ENCODE measurements at places on chromosomes 12 and 14. TPM values are rescaled to one million over a fixed set of nuclear protein-coding genes. Genes with fewer than 3 reads are reported as not detected.

Gene HELB
- 4.5 TPM for total RNA-seq

Gene PLEKHD1
- 0.05 TPM for total RNA-seq

DNA sequence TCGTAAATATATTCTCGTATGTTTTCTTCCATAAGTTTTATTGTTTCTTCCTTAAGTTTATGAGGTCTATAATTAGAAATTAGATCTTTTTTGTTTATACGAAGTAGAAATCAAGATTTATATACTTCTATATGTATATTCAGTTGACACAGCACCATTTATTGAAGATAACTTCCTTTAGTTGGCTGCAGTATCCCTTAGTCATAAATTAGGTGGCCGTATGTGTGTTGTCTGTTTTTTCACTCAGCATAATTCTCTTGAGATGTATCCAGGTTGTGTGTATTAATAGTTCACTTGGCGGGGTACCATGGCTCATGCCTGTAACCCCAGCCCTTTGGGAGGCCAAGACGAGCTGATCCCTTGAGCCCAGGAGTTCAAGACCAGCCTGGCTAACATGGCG is 40.5 kb downstream of the CFAP54 start:
- no peaks in the 10 kb centered on the region for H3K4me1 ChIP-seq
- H3K27ac ChIP-seq, result no peak overlapping the region
- no peaks in the 10 kb centered on the region for H3K27me3 ChIP-seq
- DNase-seq, result no peak
- H3K4me3 ChIP-seq, result no peak overlapping the region
- no peaks in the 10 kb centered on the region for H3K36me3 ChIP-seq

DNA sequence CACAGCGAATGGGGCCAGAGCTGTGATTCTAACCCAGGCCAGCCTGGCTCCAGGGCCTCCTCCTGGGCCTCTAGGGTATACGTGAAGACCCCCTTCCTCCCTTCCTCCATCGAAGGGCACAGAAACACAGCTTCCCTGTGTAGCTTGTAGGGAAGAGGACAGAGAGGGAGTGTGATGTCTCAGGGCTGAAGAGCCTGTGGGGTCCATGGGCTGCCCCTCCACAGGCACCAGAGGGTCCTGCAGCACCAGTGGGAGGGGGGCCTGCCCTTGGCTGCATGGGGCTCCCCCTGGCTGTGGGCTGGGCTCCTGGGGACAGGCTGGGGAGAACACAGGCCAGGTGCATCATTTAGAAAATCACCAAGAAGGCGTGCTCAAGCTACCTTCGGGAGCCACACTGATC is 178.5 kb downstream of the CALM1 start:
- no peak for DNase-seq
- no peaks in the 10 kb centered on the region for H3K4me1 ChIP-seq
- no peak overlapping the region for H3K4me3 ChIP-seq
- no peaks in the 10 kb centered on the region for H3K36me3 ChIP-seq

GRCh38 chr12:65977384-65977783 is 153.1 kb downstream of the HMGA2 start:
- no peaks in the 10 kb centered on the region for H3K4me1 ChIP-seq
- no peaks in the 10 kb centered on the region for H3K36me3 ChIP-seq
- DNase-seq, result no peak
- no peak overlapping the region for H3K27ac ChIP-seq
- H3K27me3 ChIP-seq, result no peaks in the 10 kb centered on the region
- no peak overlapping the region for H3K4me3 ChIP-seq

DNA sequence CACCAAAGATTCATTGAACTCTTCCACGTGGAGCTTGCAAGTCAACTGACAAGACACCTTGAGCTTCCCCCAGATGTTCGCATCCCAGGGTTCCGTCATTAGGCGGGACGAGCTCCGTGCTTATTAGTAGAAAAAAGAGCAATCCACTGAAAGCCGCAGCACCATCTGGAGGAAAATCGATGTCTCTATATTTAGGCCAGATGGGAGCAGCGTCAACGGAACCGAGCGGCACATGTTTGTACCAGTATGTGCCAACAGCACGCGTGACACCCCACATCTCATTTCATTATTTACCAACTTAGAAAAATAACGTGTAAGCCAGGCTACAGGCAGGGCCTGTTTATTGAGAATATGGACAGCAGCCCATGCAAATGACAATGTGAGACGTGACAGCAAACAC is 45.8 kb upstream of the TMEM132D start:
- no peaks in the 10 kb centered on the region for H3K36me3 ChIP-seq
- no peaks in the 10 kb centered on the region for H3K27me3 ChIP-seq
- H3K4me3 ChIP-seq, result no peak overlapping the region
- H3K4me1 ChIP-seq, result no peaks in the 10 kb centered on the region
- no peak for DNase-seq

Gene KCNH3
- total RNA-seq, result 0.14 TPM

GRCh38 chr14:100712490-100712889 is 14.2 kb upstream of the DLK1 start:
- H3K4me1 ChIP-seq, result peaks cover 3% of the 10 kb centered on the region
- H3K27me3 ChIP-seq, result peaks cover 2% of the 10 kb centered on the region
- H3K36me3 ChIP-seq, result no peaks in the 10 kb centered on the region
- H3K4me3 ChIP-seq, result no peak overlapping the region
- DNase-seq, result no peak
- H3K27ac ChIP-seq, result no peak overlapping the region

Gene ANO4
- 41.3 TPM for total RNA-seq

Gene TDRD9
- not detected for total RNA-seq

Gene STXBP6
- 27.1 TPM for total RNA-seq

Gene BDKRB2
- total RNA-seq, result 0.89 TPM

- peak; percentile 46 for DNase-seq
- H3K27ac ChIP-seq, result peak overlapping the region; percentile 55
Measured at GRCh38 chr12:123971770-123972456, 718 bp downstream of the CCDC92 start.

DNA sequence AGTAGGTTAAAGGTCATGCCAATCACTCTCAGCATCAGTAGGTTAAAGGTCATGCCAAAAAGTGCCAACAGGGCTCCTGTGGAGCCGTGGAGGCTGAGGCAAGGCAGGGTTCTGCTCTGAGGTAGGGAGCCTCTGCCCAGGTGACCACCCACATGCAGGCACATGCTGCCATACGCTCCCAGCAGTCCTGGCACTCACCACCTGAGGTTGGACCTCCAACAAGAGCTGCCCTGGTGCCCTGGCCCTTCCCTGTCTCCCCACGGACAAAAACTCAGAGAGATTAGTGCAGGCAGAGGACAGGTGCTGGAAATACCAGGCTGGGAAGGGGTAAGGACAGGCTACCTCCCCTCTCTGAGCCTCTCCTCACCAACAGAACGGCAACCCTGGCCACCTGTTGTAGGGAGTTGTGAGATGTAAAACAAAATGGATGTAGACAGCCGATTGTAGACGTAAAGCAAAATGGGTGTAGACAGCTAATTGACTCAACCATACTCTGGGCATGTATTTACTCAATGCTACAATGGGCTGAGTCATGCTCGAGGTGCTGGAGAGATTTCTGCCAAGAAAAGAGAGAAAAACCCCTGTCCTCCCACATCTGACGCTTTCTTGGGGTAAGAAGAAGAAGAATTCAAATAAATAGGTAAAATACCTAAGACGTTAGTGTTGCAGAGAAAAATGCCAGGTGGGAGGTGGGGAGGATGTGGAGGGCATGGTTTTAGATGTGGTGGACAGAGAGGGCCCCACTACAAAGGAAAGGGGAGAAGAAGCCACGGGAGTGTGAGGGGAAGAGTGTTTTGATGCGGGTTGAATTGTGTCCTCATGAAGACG is 32.4 kb downstream of the LTBP2 start:
- peak overlapping the region; percentile 91 for H3K27ac ChIP-seq
- peaks cover 14% of the 10 kb centered on the region for H3K36me3 ChIP-seq
- peaks cover 41% of the 10 kb centered on the region for H3K4me1 ChIP-seq
- peak; percentile 94 for DNase-seq
- H3K27me3 ChIP-seq, result no peaks in the 10 kb centered on the region

GRCh38 chr14:86782092-86782580 is 1210.8 kb downstream of the GALC start:
- H3K27ac ChIP-seq, result no peak overlapping the region
- H3K36me3 ChIP-seq, result no peaks in the 10 kb centered on the region
- H3K4me1 ChIP-seq, result peaks cover 4% of the 10 kb centered on the region

GRCh38 chr14:91693346-91693745 is 38.5 kb downstream of the CATSPERB start:
- no peaks in the 10 kb centered on the region for H3K36me3 ChIP-seq
- no peak for DNase-seq
- no peak overlapping the region for H3K27ac ChIP-seq

Gene FAM90A1
- not detected for total RNA-seq

DNA sequence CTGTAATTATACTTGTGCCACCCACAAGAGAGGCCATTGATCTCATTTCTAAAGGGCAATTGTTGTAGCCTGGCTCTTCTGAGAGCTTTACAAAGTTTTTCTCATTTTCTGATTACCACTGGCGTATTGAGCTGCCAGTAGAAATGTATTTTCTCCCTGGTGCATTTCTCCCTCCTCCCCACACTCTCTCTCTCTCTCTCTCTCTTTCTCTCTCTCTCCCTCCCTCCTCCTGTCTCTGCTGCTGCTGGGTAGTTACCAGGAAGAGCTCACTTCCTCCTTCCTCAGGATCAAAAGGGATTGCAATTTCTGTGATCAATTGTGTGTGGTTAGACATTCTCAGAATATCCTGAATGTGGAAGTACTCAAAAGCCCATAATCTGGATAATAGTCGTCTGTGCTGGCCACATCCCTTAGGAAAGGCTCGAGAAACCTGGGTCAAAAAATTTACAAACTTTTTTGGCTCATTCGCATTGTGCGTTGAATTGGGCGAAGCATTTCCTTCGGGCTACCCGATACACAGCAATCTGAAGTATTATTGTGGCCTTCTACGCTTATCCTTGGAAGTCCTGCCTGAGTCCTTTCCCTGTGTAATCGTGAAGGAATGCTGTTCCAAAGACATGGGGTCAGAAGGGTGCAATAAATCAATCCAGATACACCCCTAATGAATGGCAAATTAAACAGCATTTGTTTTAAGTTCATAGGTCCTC is 254.8 kb downstream of the MSRB3 start:
- no peaks in the 10 kb centered on the region for H3K27me3 ChIP-seq
- H3K27ac ChIP-seq, result peak overlapping the region; percentile 97
- H3K4me3 ChIP-seq, result peak overlapping the region; percentile 12
- peak; percentile 83 for DNase-seq

Gene TEX52
- total RNA-seq, result not detected

Gene SLC8A3
- total RNA-seq, result 0.89 TPM

DNA sequence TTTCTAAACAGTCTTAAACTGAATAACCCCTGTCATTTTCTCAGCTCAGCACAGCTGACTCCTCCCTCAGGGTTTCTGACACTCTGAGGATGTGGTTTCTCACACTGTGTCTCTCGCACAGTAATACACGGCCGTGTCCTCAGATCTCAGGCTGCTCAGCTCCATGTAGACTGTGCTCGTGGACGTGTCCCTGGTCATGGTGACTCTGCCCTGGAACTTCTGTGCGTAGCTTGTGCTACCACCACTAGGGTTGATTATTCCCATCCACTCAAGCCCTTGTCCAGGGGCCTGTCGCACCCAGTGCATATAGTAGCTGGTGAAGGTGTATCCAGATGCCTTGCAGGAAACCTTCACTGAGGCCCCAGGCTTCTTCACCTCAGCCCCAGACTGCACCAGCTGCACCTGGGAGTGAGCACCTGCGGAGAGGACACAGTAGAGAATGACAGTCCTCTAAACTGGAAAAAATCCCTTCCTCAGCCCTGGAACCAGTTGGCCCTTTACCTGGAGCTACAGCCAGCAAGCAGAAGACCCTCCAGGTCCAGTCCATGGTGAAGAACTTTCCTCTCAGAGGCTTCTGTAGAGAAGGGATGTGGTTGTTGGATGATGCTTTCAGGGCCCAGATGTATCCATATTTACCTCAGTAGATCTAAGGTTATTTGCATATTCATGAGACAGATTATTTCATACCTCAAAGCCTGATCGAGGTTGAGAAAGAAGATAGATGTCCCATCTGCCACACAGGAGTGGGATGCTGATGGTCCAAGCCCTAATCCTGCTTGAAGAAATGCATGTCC is 984.8 kb downstream of the TMEM121 start:
- no peaks in the 10 kb centered on the region for H3K4me1 ChIP-seq
- H3K36me3 ChIP-seq, result no peaks in the 10 kb centered on the region
- DNase-seq, result no peak
- H3K4me3 ChIP-seq, result no peak overlapping the region

Gene CBLN3
- 5.4 TPM for total RNA-seq

- no peak overlapping the region for H3K4me3 ChIP-seq
- no peak overlapping the region for H3K27ac ChIP-seq
- H3K27me3 ChIP-seq, result no peaks in the 10 kb centered on the region
- H3K36me3 ChIP-seq, result no peaks in the 10 kb centered on the region
- DNase-seq, result no peak
- no peaks in the 10 kb centered on the region for H3K4me1 ChIP-seq
Measured at GRCh38 chr12:123494124-123494851, 36.3 kb downstream of the SNRNP35 start.

Gene KRT81
- total RNA-seq, result 1.2 TPM

Gene TMEM132D
- not detected for total RNA-seq

DNA sequence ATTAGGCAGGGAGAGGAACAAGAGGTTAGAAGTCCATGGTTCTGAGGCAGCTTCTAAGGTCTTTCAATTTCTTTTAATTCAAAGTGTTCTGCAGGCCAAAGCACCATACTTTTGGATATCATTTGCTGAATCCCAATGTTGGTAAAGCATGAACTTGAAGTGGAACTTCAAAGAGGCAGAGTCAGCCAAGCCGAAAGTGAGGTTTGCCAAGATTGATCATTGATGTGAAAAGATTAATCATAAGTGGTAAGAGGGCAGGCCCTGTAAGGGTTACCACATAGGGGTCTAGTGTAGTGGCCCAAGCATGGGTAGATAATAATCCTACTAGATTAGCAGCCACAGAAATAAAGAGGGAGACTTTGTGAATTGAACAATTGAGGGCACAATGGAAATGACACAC is 191.7 kb upstream of the DIO2 start:
- no peaks in the 10 kb centered on the region for H3K36me3 ChIP-seq
- H3K27me3 ChIP-seq, result no peaks in the 10 kb centered on the region
- peak; percentile 4 for DNase-seq
- H3K4me3 ChIP-seq, result no peak overlapping the region

Gene DTD2
- total RNA-seq, result 24.7 TPM

DNA sequence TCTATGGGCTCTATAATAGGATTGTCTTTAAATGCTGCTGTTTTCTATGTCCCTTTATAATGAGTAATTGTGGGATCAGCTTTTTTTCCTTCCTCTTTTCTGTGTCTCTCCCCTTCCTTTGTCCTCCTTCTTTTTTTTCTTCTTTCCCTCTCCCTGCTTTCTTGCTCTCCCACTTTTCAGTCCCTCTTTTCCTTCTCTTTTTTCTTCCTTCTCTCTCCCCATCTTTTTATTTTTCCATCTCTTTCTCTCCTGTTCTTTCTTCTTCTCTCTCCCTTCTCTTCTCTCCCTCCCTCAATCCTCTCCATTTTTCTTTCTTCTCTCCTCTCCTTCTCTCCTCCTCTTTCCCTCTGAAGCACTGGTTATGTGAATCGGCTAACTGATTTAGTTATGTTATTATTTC is 62.5 kb upstream of the RD3L start:
- no peak overlapping the region for H3K27ac ChIP-seq
- no peak for DNase-seq
- no peak overlapping the region for H3K4me3 ChIP-seq

Measured in astrocyte (in vitro differentiated cells and primary cell).